ENCODE measurements at places on chromosomes 5 and 9.

GRCh38 chr5:61159836-61160235, 2.4 kb downstream of the SMIM15 start:
- DNase-seq: no peak

GRCh38 chr5:75639535-75640311, 28.5 kb downstream of the ANKDD1B start:
- DNase-seq: no peak

- DNase-seq: no peak
Observed at GRCh38 chr5:181233801-181234454, 9.8 kb downstream of the RACK1 start.

DNA sequence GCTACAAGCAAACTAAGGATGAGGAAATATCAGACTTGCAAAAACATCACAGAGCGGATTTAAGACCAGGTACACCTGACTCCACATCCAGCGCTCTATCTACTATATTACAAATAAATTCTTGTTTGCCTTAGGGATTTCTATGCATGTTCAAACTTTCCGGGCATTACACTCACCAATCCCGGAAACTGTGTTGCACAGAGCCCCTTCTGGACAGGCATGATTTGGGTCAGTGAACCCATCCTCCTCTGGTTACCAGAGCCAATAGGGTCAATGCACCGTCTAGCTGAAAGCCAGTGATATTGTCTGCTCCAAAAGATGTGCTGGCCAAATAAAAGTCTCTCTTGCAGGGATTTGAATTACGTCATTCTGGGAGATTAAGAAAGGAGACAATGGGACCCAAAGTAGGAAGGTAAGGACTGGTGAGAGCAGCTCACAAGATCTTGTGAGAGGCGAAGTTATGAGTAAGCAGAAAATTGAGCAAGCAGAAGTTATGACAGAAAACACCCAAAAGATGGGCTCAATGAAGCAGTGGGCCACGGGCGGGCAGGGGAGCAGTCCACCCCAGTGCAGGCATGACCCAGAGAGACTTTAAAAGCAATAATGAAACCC, 155.8 kb upstream of the RAI14 start:
- DNase-seq: no peak

DNA sequence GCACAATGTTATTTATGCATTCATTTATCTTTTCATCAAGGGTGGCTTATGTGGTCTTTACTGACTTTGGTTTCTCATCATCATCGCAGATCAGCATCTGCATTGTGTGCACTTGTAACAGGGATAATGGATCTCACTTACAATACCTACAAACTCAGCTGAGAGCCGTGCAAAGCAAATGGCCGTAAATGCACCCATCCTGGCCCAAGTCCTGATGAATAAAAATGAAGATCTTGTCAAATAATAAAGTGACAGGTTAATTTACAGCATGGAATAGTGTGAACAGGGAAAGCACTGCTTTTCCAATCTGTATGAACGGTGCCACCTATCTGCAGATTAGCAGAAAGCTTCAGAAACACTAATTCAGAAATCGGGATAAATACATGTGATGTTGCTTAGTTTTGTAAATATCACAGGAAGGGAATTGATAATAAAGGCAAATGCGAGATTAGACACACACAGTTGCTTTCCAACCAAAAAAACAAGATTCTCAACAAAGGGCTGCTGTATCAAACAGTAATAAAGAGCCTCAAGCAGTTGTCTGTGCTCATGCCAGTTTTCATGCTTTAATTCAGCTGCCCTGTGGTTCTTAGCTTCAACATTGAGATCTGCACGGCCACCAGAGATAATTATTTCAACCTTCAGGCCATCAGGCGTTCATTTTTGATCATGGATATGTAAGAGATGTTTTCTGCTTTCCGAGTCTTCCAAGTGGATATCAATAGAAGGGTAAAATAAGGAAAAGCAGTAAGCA, 153.4 kb upstream of the POU5F2 start:
- DNase-seq: no peak

DNA sequence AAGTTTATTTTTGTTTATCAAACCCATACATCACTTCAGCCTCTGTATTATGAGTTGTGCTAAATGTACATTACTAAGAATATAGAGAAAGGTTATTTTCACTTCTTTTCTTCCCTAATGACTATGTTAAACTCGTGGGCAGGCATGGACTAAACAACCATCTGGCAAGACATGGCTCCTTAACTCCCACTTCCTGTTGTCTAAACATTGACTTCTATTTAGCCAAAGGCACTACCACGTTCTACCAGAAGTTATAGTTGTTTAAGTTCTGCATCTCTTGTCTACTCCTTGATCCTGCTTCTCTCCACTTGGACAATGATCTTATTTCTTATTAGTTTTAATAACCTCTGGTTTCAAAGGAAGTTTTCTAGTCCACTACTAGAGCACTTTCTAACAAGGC, 136.1 kb downstream of the MACIR start:
- no peak for DNase-seq

DNA sequence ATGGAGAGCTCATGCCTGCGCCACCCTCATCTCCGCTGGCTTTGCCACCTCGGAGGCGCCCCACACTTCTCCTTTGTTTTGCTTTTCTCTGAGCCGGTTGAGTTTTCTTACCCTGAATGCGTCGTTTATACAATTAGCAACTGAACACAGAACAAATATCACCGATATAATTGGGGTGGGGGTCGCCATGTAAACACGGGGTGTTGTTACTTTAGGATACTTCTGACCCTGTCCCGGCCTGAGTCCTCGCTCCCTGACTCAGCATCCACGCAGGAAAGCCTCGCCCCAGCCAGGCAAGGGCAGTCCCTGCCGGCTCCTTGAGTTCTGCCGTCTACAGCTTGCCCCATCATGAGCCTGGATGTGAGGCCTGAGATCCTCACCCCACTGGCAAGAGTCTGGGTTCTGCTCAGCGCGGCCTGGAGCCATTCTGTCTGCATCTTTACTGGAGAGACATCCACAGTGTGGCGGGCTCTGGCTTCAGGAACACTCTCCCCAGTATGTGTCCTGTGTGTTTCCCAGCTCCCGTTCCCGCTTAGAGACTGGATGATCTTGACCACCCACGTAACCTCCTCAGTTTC, 5.5 kb downstream of the NKX2-5 start:
- no peak for DNase-seq

DNA sequence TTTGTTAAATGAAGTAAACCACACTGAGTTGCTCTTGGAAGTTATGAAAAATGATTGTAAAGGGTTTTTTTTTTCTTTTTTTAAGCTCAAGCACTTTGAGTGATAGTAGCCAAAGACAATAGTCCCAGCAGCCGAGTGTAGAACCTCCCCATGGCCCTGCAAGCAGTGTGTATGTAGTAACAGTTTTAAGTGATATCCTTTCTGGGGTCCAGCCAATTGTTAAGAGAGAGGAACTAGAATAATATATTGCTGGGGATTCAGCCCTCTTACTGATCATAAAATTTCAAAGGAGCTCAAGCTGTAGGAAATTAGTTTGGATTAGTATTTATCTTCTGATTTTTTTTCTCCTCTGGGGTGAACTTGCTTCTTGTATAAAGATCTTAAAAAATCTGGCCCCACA, 43.2 kb downstream of the NPR3 start:
- no peak for DNase-seq

DNA sequence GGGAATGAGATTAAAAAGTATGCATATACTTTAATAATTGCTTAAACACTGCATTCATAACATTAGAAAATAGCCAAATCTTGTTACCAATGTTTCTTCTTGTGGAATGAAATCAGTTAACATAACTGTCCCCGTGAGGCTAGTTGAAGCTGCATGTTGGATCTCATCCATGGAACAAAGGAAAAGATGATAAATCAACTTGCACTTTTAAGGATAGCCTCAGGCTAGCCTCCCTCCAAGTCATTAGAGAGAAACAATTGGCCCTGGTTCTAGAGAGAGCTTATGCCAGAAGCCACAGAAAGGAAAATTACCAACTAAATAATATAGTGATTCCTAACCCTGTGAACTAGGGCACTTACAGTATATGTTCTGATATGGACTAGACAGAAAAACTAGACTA, 66.9 kb downstream of the GRIN3A start:
- no peak for DNase-seq

All from stimulated activated CD8-positive, alpha-beta memory T cell treated with anti-CD3 and anti-CD28 coated beads, Interleukin-4, amount 100 ng/mL, for 1 hour (primary cell).